Body of pancreas (tissue), 4 donors: ENCODE measurements at places on chromosomes 4 and X. TPM values are rescaled to one million over a fixed set of nuclear protein-coding genes. Genes with fewer than 3 reads are reported as not detected.

The NPFFR2 gene
- not detected for total RNA-seq

The VCX3B gene
- not detected for total RNA-seq

- DNase-seq: no peak
These were observed 149.8 kb downstream of the GBA3 start for GRCh38 chr4:22842360-22843018.

- DNase-seq: no peak
These were observed 58.1 kb downstream of the TMEM164 start for GRCh38 chrX:110060846-110061537.

GRCh38 chrX:112643721-112644120 is 36.0 kb downstream of the LHFPL1 start:
- DNase-seq: no peak

DNA sequence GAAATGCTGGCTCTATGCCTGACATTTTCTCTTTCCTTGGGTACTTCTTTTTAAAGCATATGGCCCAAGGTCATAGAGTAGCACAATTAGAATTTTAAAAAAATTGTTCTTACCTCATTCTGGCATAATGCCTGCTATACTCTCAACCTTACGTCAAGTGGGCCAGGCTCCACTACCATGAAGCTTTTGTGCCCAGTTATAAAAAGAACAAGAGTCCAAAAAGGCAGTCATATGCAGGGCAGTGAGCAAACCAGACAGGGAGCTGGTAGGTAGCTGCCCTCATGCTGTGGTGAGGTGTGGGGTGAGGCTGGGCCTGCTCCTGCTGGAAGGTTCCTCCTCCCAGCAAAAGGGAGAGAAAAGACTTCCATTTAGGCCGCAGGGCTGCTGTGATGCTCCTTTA is 64.4 kb upstream of the UCP1 start:
- DNase-seq: no peak

DNA sequence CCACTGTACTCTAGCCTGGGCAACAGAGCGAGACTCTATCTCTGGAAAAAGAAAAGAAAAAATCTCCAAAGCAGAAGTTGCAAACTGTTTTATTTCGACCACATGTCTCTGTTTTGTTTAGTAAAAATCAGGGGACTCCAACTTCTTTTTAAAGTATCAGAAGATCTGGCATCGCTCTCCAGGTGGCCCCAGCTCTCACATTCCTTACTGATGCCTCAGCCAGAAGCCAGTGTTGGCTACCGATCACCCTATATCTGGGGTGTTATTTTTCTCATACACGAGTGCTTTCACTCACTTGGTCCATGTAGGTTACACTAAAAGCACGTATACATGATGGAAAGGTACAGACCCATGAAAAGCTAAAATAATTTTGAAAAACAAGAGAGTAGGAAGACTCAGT is 8.3 kb downstream of the MPP1 start:
- DNase-seq: no peak
